Type B pancreatic cell (in vitro differentiated cells): ENCODE measurements at places on chromosomes 12 and 14.
A peak's percentile ranks its signal among the peaks of the same experiment; 100 is the strongest.

DNA sequence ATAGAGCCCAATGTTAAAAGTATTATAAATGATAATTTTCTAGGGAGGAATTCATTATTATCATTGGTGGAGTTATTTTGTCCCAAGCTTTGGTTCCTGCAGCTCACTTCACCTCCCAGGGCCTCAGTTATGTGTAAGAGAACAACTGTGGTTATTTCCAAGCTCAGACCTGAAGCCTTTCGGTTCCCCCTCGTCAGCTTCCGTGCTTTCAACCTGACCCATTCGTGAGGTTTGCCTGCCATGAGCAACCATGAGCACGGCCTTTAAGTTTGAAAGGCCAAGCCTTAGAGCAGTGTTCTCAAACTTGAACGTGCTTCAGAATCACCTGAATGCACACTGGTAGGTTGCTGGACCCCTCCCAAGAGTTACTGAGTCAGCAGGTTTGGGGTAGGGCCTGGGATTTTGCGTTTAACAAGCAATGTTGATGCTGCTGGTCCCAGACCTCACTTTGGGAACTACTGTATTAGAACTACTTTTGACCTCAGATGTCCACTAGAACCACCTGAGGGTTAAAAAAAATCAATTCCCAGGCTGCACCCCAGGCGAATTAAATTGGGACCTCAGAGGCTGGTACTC, 133.0 kb upstream of the PRMT8 start:
- no peak for DNase-seq

- DNase-seq = no peak
Observed at GRCh38 chr12:6376079-6376869, 911 bp upstream of the SCNN1A start.

- DNase-seq = no peak
Observed at GRCh38 chr12:27515671-27516070, 8.3 kb upstream of the PPFIBP1 start.

DNA sequence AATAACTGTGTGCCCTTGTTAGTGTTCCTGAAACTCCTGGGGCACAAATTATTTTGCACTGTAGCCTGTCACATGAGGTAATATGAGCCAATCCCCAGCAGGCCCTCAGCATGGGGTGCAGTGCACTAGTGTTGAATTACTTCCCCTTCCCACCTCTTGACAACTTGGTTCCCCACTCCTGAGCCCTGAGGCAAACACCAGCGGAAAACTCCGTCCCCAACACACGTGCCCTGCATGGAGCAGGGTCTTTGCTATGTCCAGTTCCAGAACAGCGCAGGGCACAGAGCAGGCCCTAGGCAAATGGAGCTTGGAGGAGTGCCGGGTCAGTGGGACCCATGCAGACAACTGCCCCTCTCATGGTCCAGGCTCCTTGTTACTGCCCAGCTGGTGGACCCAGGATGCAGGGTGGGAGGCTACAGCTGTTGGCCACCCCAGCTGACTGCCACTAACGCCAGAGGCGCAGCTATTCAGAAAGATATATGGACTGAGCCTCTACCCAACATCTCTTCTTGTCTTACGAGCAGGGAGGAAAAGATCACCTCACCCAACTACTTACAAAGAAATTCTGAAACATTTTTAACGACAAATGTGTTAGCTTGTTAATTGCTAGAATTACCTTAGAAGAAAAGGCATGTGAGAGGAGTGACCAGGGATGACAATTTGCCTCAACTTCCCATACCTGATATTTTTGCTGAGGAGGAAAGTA, 71.6 kb downstream of the NT5DC3 start:
- no peak for DNase-seq

DNA sequence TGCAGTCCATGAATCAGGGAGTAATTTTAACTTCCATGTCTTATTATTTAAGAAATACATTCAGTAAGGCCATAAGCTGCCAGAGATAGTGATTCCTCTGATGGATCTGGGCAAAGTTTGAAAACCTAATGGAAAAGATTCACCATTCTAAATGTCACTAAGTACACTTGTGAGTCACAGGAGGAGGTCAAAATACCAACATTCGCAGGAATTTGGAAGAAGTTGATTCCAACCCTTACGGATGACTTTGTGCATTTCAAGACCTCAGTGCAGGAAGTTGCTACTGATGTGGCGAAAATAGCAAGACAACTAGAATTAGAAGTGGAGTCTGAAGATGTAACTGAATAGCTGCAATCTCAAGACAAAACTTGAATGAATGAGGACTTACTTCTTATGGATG, 69.8 kb downstream of the OSBPL8 start:
- DNase-seq = no peak

DNA sequence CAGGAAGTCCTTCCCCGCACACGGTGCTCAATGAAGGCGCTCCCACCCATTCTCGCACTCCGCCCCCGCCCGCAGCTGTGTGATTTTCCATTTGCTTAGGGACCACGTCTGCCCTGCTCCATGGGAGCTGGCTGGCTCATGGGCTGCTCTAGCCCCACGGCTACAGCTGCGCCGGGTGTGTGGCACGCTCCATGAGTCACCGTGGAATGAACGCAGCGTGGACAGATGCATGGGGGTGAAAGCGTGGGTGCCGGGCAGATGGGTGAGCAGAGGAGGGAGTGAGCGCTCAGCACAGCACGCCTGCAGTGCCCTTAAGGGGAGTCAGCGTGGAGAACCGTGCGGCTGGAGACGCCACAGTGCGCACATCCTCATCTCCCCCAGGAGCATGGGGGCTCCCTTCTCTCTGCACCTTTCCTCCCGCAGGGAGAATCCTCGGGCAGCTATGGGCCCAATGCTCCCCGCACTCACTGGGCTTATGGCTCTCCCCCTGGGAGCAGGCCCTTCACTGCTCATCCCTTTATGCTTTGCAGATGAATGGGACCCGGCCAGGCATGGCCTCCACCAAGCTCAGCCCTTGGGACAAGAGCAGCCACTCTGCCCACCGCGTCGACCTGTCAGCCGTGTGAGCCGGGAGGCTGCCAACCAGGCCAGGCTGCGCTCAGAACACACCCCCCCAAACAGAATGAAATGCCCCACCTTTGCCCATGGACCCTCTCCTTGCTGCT, 185.1 kb downstream of the ADGRD1 start:
- no peak for DNase-seq

DNA sequence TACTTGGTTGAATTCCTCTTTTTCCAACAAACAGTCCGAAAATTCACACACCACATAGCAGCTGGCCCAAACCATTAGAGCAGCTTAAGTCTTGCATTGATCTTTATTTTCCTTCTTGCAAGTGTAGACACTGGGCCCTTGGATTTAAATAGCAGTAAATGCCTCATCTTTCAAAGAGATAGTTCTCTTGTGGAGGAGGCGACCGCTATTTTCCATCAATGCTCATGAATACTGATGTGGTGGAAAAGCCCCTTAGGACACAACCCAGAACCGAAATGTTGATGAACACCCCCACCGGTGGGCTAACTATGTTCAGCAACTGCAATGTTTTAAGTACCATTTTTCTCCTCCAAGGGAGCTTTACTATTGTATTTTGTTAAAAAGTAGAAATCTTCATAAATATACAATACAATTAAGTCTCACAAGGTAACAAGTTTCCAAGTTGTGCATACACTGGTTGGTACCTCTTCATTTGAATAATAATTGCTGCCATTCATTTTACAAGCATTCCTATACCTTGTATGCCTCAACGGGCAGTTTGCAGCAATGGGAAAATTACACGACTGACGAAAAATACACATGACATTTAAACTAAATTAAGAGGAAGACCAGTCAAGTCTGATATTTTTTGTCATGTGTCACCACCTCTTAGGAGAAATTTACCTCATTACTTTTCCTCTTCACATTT, 18.0 kb downstream of the NIN start:
- no peak for DNase-seq

- DNase-seq = no peak
Observed at GRCh38 chr12:532908-533565, 73.3 kb downstream of the B4GALNT3 start.

DNA sequence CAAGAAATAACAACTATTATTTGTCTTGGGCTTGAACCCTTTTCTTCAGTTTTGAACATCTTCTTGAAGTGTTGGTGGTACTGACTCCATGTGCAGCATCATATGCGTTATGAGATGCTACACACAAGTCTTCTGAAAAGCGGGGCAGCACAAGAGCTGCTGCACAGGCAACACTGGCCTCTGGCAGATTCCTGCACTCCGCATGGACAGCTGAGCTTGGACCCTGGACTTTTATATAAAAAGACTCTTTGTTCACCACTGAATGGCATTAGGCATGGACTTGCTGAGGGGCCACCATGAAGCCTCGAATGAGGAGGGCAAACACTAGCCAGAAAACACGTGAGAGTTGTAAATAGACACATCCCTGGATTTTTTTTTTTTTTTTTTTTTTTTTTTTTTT, 210.8 kb upstream of the NPAS3 start:
- DNase-seq = no peak

DNA sequence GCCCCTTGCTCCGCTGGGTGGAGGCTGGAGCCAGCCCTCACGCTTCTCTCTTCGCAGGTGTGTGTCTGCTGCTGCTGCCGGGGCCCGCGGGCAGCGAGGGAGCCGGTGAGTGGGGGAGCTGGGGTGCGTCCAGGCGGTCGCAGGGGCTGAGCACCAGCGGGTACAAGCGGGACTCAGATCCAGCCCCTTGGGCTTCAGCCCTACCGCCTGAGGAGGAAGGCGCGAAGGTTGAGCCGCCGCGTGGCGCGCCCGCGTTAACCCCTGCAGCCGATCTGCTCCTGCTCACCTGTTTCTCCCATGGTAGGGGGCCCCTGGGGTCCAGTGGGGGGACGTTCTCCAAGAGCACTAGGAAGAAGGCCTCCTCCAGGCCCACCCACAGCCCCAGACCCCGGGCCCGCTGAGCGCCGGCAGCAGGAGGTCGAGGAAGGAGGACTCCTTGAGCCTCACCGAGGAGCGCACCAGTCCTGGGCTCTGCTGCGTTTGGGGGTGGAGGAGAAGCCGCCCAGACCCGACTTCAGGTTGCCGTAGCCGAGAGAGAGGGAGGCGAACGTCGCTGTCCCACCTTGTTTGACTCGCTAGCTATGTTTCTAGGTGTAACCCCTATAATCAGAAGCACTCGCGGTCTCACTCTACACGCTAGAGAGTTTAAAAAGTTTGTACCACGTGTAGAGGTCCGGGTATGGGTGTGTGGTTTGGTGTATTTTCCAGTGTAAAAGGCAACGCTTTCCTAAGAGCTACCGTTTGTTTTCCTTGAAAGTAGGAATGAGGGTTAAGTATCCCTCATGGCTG, 834 bp downstream of the COCH start:
- DNase-seq = no peak

GRCh38 chr14:23120541-23121251, 1.6 kb upstream of the CEBPE start:
- peak; percentile 90 for DNase-seq

DNA sequence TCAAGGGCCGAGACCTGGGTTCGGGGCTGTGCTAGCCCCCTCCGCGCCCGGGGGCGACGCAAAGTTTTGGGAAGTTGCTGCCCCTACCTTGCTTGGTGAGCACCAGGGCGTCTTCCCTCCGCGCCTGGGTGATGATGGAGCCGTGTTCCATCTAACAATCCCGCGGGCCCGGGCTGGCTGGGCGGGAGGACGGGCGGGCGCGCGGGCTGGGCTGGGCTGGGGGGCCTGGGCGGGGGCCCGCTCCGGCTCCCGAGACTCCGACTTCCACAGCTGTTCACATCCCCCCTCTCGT, 298 bp downstream of the CTDSP2 start:
- no peak for DNase-seq

- no peak for DNase-seq
Observed at GRCh38 chr14:79279645-79280597, 931.4 kb downstream of the DIO2 start.
